ENCODE measurements at places on chromosomes 2 and 18.

GRCh38 chr18:47944972-47945852 is 14.8 kb upstream of the SMAD2 start:
- no peak for DNase-seq

DNA sequence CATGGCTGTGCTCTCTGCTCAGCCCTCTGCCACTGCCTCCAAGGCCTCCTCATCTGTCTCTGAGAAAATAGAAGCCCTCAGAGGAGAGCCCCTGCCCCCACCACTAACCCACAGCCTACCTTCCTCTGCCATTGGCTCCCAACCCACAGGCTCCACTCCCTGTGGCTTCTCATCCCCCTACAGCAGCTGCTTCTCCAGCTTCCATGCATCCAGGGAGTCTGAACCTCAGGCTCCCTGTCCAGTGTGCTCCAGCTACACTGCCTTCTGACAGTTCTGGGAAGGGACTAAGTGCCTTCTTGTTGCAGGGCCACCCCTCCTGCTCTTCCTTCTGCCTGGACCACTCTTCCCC is 29.3 kb downstream of the COL6A3 start:
- no peak for DNase-seq

- no peak for DNase-seq
These were observed 1.5 kb downstream of the MTA3 start for GRCh38 chr2:42569883-42570282.

GRCh38 chr2:84481702-84482101 is 22.6 kb upstream of the SUCLG1 start:
- no peak for DNase-seq

DNA sequence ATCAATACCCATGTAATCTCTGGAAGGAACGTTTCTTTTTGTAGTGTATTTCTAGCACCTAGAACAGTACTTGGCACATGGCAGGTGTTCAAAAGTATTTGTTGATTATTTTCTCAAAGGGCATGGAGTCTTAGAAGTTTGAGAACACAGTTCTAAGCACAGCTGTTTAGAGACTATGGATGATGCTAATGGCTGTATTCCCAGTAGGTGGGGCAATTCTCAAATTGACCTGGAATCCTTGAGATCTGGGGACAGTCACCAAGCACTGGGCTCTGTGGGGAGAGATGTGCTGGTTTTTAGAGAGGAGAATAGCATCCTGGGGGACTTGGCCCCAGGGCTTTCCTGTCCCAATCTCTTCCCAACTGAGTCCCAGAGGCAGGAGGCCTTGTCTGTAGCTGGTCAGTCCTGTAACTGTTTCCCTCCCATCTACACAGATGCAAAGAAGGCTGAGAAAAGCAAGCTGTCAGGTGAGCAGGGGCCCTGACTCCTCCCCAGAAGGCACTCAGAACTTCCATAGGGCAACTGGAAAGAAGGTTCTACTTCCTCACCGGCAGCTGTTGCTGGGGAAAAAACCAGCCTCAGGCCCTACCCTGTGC is 17.5 kb upstream of the IL36G start:
- DNase-seq = no peak

GRCh38 chr2:215530191-215530968 is 94.5 kb upstream of the FN1 start:
- no peak for DNase-seq

GRCh38 chr2:42366411-42366810 is 5.4 kb upstream of the COX7A2L start:
- no peak for DNase-seq

- DNase-seq = no peak
These were observed 292.9 kb downstream of the STK39 start for GRCh38 chr2:167954495-167954894.

DNA sequence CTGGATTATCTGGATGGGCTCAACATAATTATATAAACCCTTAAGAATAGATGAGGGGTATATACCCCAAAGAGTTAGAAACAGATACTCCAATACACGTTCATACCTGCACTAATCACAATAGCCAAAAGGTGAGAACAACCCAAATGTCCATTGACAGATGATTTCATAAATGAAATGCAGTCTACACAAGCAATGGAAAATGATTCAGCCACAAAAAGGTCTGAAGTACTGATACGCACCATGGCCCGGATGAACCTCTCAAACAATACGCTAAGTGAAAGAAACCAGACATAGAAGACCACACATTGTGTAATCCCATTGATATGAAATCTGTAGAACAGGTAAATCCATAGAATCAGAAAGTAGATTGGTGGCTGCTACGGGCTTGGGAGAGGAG is 316.8 kb downstream of the LPIN1 start:
- no peak for DNase-seq

DNA sequence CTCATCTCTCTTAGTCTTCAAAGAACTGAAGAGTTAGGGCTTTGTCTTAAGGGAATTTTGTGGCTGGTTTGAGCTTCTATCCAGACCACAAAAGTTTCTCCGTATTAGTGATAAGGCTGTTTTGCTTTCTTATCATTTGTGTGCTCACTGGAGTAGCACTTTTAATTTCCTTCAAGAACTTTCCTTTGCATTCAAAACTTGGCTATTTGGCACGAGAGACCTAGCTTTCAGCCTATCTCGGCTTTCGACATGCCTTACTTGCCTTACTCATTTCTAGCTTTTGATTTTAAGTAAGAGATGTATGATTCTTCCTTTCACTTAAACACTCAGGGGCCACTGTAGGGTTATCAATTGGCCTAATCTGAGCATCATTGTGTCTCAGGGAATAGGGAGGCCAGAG is 29.9 kb downstream of the HDHD2 start:
- DNase-seq = no peak

GRCh38 chr2:37604716-37605115 is 66.7 kb downstream of the CDC42EP3 start:
- no peak for DNase-seq

GRCh38 chr18:23069481-23069880 is 65.8 kb upstream of the CABLES1 start:
- no peak for DNase-seq

- DNase-seq = no peak
These were observed 293.1 kb upstream of the ID2 start for GRCh38 chr2:8388781-8389180.

- DNase-seq = peak; percentile 63
These were observed 137.2 kb downstream of the TRIM43 start for GRCh38 chr2:95728878-95729596.

- no peak for DNase-seq
These were observed 78.9 kb downstream of the KCNF1 start for GRCh38 chr2:10990561-10991111.

DNA sequence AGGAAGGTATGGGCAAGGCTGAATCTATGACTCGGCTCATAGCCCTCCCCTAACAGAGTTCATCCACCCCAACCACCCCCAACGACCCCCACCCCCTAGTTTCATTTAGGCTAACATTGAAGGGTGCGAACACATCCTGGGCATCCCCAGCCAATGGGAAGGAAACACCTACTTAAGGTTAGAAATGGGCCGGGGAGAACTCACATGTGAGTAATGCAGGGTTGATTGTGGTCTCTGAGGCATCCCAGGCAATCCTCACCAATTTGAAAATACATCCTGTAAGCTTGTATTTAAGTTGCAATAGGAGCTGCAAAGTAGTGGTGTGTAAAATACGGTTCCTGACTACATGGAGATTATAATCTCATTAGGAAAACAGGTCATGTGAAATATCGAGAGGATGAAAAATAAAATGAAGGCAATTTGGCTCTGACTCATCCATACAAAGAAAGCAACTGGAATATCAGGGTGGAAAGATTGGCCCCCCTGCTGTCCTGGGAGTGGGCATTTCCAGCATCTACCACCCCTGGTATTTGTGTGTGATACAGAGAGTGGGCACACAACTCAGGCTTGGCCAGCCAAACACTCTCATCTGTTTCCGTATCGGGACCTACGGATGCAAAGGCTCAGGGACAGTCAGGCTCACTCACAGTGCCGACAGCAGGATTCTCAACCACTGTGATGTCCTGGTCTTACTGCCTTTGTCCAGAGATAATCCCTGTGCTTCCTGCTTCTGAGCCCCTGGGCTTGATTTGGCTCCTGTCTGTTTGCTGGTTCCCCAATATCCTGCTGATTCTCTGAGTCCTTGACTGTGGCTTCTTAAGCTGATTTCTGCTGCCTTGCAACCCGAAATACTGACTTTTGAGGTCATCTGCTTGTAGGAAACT is 90.0 kb upstream of the NCKAP5 start:
- no peak for DNase-seq

GRCh38 chr2:133442393-133442792 is 125.9 kb downstream of the NCKAP5 start:
- DNase-seq = no peak

- no peak for DNase-seq
These were observed 38.3 kb downstream of the OXER1 start for GRCh38 chr2:42725657-42726056.

DNA sequence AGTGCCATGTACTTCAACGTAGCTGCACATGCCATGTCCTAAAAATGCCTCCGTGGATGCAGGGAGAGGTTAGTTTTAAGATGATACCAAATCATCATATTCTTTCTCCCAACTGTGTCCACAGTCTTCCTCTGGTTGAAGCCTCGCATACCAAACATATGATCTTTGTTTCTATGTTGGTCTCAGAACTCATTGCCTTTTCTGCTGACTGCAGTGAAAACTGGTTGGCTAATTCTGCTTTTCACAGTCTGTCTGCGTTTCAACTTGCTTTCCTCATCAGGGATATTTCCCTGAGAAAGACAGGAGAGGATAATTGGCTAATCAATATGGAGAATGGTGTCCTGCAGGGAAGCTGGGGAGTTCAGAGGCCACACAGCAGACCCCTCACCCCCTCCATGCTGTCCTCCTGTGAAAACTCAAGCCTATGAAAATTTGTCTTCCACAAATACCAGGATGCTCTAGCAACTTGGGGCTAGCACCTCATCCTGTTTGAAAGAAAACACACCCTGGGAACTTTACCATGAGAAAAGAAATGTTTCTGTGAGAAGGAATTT is 192.2 kb upstream of the PXDN start:
- DNase-seq = no peak

GRCh38 chr2:49289711-49290110 is 135.4 kb upstream of the FSHR start:
- DNase-seq = no peak

DNA sequence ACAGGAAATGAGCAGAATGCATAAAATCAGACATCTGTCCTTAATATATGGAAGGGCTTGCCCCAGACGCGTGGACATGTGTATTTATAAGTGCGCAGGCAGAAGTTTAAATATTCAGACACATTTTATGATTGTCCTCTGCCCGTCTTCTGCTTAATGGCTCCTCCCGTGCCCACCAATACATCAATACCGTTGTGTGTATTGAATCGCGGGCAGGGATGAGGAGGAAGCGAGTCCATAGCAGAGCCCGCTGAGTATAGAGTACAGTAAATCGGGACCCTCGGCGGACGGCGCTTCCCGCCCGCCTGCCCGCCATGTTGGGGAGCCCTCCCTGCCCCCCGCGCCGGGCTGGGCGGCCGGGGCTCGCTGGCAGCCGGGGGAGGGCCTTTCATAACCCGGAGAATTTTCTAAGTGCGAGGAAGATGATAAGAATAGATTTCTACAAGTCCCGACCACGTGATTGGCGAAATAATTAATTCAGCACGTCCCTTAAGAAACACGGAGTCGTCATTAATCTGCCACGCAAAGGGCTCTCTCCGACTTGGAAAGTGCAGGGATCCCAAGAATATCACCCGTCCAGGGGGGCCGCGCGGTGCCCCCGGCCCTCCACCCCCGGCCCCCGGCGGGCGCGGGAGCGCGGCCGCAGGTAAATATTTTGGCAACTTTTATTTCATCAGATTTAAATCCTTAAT is at the start of gene HOXD3:
Gene HOXD3, plus strand, starts transcription at position 501 of the 692 bp plus-strand sequence. CDS start 11,808 bp downstream, outside the sequence.
- no peak for DNase-seq

DNA sequence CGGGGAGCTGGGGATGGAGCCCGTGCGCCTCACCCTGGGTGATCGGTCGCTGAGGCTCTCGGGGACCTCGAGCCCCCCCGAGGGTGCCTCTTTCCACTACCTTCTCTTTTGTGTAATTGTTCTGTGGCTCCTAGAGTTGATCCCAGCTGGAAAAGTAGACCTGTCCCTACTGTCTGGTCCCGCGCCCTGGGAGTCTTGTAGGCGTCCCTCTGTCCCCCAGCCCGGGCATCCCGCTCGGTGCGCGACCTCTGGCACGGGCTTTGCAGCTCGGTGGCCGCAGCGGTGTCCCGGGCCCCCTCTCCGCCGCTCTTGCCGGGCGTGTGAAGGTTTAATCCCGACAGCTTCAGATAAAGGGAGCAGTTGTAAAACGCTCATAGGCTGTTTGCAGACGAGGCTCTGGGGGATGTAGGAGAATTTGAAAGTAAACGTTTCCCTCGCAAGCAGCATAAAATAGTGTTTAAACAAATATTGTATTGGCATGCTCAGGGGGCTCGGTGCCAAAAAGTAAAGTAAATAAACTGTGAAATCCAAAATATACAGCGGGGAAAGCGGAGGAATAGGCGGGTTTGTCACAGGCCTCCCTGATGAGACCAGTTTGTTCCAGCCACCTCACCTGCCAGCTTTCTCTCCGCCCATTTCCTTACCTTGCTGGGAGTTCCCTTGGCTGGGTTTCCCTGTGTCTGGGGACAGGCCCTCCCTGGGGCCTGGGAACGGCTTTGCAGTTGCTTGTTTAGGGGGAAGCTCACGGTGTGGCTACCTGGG is 1.9 kb downstream of the GLI2 start:
- no peak for DNase-seq

GRCh38 chr2:121044412-121044811 is 240.6 kb downstream of the TFCP2L1 start:
- no peak for DNase-seq

DNA sequence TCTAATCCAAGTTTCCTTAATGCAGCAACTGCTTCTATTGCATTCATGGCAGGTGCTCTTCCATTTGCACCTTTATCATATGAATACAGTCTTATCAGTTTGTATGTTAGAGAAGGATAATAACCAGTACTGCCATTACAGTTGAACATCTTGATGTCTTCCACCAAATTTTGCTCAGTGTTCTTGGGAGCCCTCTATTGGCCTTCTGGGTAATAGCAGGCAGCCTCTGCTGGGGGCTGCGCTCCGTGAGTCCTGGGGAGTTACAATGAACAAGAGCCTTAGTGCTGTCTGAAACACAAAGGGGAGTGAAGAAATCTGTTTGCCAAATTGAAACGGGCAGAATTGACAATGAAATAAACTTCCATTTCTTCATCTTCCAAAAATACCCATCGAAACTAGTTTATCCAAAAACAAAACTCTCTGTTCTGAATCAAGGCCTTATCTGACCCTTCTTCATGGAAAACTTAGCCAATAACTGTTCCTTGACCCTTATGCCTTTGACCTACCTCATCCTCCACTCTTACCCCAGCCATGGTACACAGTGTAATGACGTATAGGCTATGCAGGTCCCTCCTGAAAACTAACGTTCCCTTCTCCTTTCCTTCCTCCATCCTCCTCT is 79.9 kb downstream of the ALK start:
- no peak for DNase-seq

DNA sequence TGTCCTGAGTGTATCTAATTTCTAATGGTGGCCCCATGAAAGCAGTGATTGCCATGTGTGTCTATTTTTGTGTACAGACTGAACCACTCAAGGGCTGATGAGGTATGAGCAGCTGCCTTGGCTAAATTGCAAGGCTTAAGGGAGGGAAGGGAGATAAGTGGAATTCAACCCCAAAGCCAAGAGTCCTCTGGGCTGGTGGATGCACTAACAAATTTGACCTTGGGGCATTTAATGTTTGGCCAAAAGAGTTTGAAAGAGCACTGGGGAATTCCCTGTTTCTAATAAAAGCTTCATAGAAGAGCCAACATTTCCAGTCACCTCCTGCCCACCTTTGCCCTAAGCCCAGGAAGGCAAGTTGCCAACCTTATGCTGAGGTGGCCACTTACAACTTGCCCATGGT is 172.1 kb downstream of the SETBP1 start:
- DNase-seq = no peak

All from hippocampal formation (tissue), 2 donors.